Stimulated activated CD8-positive, alpha-beta memory T cell treated with anti-CD3 and anti-CD28 coated beads, Interleukin-15, amount 100 ng/mL, for 1 hour (primary cell): ENCODE measurements at places on chromosomes 3 and 15.

DNA sequence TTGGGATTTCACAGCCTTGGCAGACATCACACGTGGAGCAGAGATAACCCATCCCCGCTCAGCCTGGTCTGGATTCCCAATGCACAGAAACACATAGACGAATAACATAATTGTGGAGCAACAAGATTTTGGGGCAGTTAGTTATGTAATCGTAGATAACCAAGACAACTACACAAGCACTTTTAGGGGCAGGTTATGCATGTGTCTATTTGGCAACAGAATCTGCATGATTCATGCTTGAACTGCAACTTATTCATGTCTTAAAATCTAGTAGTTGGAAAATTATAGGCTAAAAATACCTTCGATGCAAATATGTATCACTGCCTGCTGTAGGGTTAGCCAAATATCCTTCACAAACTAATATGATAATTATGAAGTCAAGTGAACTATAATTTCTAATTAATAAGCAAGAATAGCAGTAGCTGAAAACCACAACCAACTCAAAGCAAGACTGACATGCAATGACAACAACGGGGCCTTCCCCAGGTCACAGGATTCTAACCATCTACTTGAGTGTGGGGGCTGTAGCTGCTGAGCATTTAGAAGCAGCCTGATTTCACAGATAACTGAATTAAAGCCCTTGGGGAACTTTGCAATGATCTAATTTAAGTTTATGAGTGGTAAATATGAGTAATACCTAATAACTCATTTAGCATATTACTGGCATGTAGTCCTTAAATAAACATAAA is 31.1 kb downstream of the DGKG start:
- DNase-seq, result no peak

DNA sequence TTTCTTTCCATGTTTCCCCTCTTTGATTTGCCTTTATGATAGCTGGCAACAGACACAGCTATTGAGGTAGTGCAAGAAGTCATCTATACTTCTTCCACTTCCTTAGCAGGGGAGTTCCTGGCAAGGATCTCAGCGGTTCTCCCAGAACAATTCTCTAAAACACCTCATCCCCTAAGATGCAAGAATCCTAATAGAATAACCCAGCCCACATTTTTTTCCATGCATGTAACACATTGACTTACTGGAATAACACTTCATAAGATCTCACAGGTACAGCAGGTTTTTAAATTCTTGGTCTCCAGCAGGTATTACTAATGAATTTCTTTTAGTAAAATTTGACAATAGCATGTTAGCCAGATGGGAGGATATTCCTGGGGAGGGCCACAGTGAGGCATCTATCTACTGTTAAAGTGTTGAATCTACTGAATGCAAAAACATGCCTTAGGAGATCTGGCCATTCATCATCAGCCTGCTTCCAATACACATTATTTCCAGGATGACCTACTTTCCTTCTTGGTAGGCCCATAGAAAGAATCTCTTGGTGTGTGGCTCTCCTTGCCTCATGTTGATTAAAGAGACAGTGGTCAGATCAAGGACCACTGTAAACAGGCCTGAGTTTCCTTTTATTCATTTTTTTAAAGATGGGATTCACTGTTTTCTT is 78.5 kb downstream of the RAD18 start:
- DNase-seq, result no peak

DNA sequence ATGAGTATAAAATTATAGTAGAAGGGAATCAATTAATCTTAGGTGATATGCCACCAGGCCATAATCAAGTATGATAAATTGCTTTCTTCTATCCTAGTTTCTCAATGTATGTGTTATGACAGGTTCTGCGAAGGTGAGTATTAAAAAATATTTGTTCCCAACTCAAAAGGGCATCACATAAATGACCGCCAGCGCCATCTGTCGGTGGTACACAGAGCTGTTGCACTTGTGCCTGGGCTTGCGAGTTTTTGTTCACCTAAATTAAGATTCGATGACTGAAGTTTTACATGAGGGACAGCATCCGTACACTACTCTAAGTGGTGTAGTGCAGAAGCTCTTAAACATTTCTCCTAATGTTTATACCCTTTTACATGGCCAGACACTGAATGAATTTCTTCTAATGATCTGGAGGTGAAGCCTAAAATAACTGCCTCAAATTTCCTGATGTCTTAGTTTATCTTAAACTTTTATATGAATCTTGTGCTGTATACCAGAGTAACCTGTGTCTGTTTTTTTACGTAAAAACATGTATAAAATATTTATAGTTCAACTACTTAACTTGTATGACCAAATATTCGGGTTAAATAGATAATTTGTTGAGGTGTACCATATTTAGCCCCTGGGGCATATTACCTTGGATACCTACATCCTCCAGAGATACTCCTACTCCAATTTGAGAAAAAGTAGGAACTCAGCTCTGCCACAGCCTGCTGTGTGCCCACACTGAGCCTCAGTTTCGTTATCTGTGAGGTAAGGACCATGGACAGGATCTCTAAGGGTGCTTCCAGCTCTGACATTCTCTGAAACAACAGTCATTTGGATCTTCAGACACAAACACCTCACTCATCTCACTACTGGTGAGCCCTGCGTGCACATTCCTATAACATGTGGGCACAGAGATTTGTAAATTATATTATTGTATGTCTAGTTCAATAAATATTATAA is 365.6 kb downstream of the MAGI1 start:
- DNase-seq, result no peak

DNA sequence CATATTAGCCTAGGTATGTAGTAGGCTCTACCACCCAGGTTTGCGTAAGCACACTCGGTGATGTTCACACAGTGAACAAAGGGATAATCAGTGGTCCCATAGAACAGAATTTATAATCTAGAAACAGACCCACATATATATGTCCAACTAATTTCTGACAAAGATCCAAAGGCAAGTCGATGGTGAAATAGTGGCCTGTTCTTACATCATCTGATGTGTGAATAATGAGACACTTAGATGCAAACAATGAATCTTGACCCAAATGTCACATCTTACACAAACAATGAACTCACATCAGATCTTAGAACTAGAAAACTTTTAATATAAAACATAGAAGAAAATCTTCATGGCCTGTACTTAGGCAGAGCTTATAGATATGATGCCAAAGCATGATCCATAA is 17.6 kb upstream of the TM2D3 start:
- no peak for DNase-seq

- no peak for DNase-seq
Observed at GRCh38 chr3:7999384-7999783, 502.2 kb upstream of the LMCD1 start.

DNA sequence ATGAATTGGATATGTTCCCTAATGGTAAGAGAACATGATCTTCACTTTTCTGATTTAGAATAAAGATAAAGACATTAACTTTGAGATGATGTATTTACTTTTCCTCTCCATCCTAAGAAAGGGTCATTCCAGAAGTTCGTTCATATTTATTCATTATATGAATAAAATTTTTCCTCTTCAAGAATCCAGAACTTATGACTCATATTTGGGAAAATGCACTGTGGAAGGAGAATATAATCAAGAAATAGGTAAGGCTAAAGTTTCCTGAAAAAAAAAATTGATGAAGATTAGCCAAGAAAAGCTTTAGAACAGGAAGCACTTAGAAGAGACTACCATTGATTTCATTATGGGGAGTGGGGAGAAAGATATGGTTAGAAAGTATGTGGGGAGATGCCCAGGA is 36.5 kb upstream of the CBLB start:
- DNase-seq, result no peak

DNA sequence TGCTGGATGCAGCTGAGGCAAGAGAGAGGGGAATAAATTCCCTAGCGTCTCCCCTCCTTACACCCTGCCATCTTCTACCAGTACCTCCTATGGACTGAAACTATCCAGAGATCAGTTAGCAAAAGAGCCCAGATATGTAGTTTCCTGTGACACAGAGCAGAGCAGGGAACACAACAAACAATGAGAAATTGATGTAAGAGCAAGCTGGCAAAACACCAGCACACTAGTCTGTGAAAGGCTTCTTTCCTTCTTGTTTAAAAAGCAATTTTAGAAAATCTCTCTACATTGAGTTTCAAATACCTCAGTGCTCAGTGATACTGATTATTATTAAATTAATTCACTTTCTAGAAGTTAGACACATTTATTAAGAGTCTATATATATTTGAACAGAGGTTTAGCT is 215.6 kb upstream of the AZI2 start:
- DNase-seq, result no peak
